ENCODE measurements at places on chromosomes 6 and 20. TPM values are rescaled to one million over a fixed set of nuclear protein-coding genes. Genes with fewer than 3 reads are reported as not detected.

GRCh38 chr6:111687652-111688051 is 82.0 kb upstream of the TRAF3IP2 start:
- no peak for DNase-seq
- no peaks in the 10 kb centered on the region for H3K36me3 ChIP-seq
- H3K4me1 ChIP-seq = peaks cover 4% of the 10 kb centered on the region
- no peak overlapping the region for H3K27ac ChIP-seq
- no peak overlapping the region for H3K4me3 ChIP-seq
- no peaks in the 10 kb centered on the region for H3K27me3 ChIP-seq

DNA sequence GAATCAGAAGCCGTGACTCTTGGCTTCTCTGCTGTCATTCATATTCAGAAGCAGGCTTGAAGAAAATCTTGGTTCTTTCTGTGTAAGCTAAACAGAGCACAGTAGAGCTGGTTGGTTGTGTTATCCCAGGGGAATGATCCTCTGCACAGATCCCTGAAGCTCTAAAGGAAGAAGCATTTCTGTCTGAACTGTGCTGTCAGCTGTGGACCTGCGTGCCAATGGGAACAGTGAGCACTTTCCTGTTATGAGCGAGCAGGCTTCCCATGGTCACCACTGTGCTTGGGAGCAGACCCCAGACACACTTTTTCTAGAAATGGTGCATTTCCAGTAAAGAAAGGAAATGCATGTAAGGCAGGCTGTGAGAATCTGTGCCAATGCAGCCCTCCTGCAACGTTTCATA is 490.2 kb downstream of the EPM2A start:
- H3K4me1 ChIP-seq = no peaks in the 10 kb centered on the region
- no peaks in the 10 kb centered on the region for H3K36me3 ChIP-seq
- no peak for DNase-seq

Gene NKAIN2
- total RNA-seq = 0.71 TPM

DNA sequence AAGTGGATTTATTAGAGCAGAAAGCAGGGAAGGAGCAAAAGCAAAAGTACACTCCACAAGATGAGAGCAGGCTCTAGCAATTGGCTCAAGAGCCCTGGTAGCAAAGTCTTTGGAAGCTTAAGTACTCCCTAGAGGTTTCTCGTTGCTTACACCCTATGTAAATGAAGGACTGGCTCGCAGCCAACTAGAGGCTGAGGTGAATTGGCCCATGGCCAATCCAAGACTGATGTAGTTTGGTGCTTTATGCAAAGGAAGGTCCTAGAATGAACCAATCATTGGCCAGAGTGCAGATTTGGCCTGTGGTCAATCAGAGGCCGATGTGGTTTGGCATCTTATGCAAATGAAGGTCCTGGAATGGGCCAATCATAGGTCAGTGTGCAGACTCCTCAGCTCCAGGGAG is 191.3 kb upstream of the ARID1B start:
- no peak overlapping the region for H3K27ac ChIP-seq
- no peaks in the 10 kb centered on the region for H3K36me3 ChIP-seq
- no peaks in the 10 kb centered on the region for H3K4me1 ChIP-seq
- H3K4me3 ChIP-seq = no peak overlapping the region
- no peaks in the 10 kb centered on the region for H3K27me3 ChIP-seq
- DNase-seq = no peak

DNA sequence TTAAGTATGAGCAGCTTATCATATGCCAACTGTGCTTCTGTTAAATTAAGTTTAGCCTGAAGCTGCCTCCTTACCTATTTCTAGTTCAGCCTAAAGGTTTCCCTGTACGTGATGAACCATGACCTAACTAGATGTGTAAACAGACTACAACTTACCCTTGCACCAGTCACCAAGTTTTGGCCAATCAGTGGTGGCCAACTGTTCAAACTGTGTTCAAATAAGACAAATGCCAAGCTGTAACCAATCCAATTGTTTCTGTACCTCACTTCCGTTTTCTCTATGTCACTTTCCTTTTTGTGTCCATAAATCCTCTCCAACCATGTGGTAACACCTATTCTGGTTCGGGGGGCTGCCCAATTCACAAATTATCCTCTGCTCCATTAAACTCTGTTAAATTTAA is 6.0 kb upstream of the SLC2A10 start:
- no peaks in the 10 kb centered on the region for H3K27me3 ChIP-seq
- H3K36me3 ChIP-seq = no peaks in the 10 kb centered on the region
- DNase-seq = no peak

- H3K4me1 ChIP-seq = no peaks in the 10 kb centered on the region
- H3K27ac ChIP-seq = no peak overlapping the region
- no peaks in the 10 kb centered on the region for H3K36me3 ChIP-seq
- H3K4me3 ChIP-seq = no peak overlapping the region
- H3K27me3 ChIP-seq = no peaks in the 10 kb centered on the region
These were observed 20.0 kb downstream of the FAM110A start for GRCh38 chr20:853406-853996.

Gene GNRH2
- total RNA-seq = not detected

DNA sequence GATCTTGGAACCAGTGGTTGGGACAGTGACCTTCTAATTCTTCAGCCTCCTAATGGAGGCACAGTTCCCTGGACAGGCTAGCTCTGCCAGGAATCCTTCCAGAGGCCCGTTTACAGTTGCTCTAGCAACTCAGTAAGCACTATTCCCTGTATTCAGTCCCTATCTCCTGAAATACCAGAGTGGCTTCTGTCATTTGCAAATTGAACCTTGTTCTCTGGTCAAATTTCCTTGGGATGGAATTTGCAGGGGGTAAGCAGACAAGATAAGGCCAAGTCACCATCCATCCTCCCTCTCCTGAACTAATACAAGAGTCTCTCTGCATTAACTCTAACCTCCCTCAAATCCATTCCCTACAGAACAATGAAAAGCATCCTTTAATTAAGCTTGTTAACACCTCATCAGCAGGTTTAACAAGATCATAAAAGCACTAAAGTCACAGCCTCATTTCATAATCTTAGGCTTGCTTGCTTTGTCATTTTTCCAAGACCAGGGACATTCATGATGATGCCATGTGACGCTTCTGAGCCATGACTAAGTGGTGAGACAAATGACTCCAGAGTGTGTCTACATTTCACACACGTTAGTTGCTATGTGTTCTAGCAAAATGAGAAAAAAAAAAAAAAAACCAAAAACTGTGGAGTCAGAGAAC is 37.1 kb downstream of the SLC22A23 start:
- H3K27ac ChIP-seq = no peak overlapping the region
- no peaks in the 10 kb centered on the region for H3K27me3 ChIP-seq
- no peak for DNase-seq

Gene CCN6
- 3.5 TPM for total RNA-seq

Gene ZFP64
- 16.4 TPM for total RNA-seq

GRCh38 chr6:30219244-30219643 is 6.0 kb upstream of the TRIM26 start:
- H3K4me3 ChIP-seq = no peak overlapping the region
- H3K4me1 ChIP-seq = no peaks in the 10 kb centered on the region
- peak; percentile 55 for DNase-seq
- H3K36me3 ChIP-seq = no peaks in the 10 kb centered on the region

DNA sequence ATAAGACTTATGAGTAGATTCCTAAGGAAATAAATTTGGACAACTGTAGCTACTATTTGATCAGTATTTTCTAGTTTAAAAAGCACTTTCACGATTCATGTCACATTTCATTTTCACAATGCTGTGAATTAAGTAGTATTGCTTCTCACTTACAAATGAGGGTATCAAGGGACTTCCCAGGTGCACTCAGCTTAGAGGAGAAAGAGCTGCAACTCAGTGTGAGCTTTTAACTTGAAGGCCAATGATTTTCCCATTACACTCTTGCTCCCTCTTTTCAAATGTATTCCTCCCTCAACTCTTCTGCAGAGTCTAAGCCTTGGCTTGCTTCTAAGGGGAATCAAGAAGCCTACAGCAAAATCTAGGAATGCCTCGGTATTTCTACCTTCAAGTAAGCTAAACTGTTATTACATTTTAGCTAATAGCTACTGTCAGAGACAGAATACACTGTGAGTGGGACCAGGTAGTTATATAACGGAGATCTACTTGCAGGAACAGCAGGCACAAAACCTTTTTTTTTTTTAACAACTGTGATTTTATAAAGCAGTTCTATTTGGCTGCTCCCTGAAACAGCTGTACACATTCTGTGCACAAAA is 339.0 kb downstream of the SYNE1 start:
- no peak overlapping the region for H3K27ac ChIP-seq
- H3K27me3 ChIP-seq = no peaks in the 10 kb centered on the region
- no peaks in the 10 kb centered on the region for H3K36me3 ChIP-seq
- no peaks in the 10 kb centered on the region for H3K4me1 ChIP-seq

- peak; percentile 76 for DNase-seq
- H3K4me3 ChIP-seq = peak overlapping the region; percentile 34
- no peaks in the 10 kb centered on the region for H3K36me3 ChIP-seq
- no peaks in the 10 kb centered on the region for H3K27me3 ChIP-seq
- H3K27ac ChIP-seq = no peak overlapping the region
These were observed 222.8 kb downstream of the LY86 start for GRCh38 chr6:6811128-6812009.
